ENCODE measurements at places on chromosomes 7 and 10. TPM values are rescaled to one million over a fixed set of nuclear protein-coding genes. Genes with fewer than 3 reads are reported as not detected.

DNA sequence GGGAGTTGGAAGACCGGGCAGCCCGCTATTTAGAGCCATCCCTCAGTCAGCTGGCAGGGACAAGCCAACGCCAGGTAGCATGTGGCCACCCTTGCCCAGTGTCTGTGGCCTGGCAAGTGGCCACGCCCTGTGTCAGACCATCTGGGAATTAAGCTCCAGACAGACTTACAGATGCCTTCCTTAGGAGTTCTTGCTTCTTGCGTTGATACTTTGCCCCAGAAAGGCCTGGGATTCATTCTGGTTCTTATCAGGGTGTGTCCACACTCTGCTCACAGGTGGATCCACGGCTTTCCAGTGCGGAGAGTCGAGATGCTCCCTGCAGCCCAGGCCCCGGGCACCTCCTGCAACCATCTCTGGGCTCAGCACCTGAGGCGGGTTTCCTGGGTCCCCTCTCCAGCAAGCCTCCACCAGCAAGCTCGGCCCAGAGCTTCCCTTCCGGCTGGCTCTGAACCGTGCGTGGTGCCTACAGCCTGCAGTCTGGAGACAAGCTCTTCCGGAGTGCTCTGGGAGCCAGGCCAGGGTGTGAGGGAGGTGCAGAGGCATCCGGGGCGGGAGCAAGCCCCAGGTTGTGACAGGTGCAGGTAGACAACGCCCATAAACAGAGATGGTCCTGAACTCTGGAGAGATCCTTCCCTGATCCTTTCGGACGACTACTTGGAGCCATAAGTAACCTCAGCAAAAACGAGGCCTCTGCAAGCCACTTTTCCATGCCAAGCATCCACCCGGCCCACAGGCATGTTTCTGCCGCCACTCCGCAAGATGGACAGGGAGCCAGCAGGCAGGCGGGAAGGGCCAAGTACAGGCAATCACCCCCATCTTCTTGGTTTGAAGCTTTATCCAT, 32.3 kb upstream of the PPIF start:
- no peak for DNase-seq

DNA sequence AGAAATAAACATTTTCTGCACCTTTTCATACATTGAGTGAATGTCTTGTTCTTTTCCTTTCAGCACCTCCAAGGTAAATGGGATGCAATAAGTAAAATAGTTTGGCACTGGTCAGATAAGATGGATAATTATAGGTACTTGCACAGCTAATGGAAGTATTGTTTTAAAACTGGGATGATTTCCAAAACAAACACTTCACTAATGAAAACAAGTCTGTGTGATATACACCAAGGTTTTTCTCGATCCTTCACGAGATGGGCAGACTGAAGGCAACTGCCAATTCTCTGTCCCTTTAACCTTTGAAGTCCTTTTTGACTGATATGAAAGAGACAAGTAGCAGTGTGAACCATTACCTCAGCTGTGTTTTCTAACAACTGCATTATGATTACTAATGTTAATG, 423.8 kb downstream of the GFRA1 start:
- DNase-seq: no peak

GRCh38 chr7:90225181-90225580, 13.6 kb downstream of the STEAP2 start:
- no peak for DNase-seq

GRCh38 chr7:87445897-87446296, 29.6 kb downstream of the ABCB4 start:
- no peak for DNase-seq

The MACROH2A2 gene
- polyA plus RNA-seq: 15.4 TPM
